ENCODE measurements at places on chromosomes 6 and 20.

DNA sequence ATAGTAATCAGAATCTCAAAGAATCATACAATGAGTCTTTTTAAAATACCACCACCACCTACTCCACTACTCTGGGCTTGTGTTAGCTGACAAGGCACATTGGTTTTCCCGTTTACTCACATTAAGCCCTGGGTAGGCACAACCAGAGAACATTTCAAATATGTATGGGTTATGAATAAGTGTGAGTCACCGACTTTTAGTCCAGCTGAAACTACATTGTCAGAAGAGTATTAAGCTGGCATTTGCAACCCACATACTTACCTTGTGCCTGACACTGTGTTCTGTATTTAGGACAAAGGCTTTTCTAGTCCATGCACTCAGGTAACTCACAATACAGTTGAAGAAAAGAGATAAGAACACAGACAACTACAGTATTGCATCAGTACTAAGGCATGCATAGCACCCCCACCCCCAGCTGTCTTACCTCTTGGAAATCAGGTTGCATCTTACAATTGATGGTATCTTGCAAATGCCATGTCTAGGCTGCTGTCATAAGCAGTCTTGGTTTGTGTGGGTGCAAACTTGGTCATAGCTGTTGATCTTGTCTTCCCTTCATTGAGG lies 40.3 kb upstream of the AHI1 start:
- DNase-seq, result peak; percentile 12

GRCh38 chr20:51087266-51087665 lies 64.4 kb upstream of the KCNG1 start:
- no peak for DNase-seq

DNA sequence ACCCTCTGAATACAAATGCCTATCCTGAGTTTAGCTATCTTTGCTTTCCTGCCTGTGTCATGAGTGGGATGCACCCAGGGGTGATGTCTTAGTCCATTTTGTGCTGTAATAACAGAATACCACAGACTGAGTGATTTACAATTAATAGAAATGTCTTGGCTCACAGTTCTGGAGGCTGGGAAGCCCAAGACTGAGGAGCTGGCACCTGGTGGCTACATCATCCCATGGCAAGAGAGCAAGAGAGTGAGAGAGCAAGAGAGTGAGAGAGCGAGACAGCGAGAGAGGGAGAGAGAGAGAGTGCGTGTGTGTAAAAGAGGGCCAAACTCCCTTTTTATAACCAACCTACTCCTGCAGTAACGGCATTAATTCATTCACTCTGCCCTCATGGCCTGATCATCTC lies 76.8 kb downstream of the PRDM1 start:
- no peak for DNase-seq

- no peak for DNase-seq
These were observed 3.0 kb downstream of the PPP1R3D start for GRCh38 chr20:59937150-59937549.
